ENCODE measurements at places on chromosomes 11 and 22.

- no peak for DNase-seq
Measured at GRCh38 chr11:62778441-62778840, 7.2 kb downstream of the TAF6L start.

GRCh38 chr11:112511271-112511670 is 250.6 kb upstream of the PLET1 start:
- no peak for DNase-seq

GRCh38 chr22:46450931-46451561 is 86.4 kb downstream of the CELSR1 start:
- no peak for DNase-seq

DNA sequence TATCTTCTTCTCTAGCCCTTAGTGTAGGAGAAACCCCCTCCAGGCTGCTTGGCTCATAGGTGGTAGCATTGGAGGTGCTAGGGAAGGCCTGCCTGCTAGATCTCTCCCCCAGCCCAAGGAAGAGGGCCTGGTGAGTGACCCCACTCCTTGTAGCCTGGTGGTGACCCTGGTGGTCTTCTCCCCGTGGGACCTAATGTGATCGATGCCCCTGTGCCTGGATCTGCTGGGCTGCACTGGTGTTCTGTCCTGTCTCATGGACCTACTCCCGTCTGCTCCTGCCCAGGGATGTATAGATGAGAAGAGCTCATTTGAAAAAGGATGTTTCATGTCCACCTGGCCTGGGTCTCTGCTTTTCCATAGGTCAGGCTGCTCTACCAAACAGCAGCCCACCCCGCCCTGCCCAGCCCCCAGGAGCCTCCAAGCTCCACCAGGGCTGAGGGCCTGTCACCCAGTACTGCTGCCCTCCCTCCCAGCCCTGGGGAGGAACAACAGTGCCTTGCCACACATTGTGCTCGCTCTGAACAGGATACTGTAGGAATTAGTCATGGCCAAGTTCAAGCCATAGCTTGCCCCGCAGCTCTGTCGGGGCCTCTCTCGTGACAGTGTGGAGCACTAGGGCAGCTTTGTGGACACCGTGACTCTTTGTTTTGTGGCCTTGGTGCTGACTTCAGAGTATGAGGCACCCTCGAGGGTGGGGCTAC is 19.7 kb downstream of the SLC37A2 start:
- DNase-seq: no peak

DNA sequence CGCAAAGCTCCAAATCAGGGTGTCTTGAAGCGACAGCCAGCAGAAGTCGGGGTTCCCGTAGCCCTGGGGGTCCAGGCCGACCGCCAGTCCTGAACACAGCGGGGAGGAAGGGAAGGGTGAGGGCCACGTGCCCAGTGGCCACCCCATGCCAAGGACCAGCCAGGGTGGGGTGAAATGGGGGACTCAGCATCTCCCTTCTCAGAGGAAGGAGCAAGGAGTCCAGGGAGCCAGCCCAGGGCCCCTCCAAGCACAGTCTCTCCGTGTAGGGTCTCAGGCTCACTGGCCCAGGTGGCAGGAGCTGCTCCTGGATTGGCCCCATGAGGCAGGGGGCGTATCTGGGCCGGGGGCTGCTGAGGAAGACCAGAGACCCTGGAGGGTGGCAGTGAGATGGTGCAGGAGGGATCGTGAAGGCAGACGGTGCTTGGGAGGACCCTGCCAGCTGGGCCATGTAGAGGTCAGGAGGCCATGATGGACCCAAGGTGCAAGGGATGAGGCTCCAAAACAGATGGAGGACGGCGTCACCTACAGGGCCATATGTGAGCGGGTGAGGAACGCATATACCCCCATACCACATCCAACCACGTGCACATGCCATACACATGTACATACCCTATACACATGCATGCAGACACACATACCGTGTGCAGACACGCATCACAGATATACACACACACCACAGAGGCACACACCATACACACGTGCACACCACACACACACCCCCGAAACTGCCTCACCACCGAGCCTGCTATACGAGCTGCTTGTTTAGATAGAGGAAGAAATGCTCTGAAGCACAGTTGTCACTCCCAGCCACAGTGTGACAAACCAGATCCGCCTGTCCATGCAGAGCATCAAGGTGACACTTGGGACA is 34.4 kb downstream of the TRMU start:
- no peak for DNase-seq

All from neural crest cell (in vitro differentiated cells).